Activated CD4-positive, alpha-beta T cell treated with anti-CD3 and anti-CD28 coated beads for 36 hours (primary cell): ENCODE measurements at places on chromosomes 3 and 15. TPM values are rescaled to one million over a fixed set of nuclear protein-coding genes. Genes with fewer than 3 reads are reported as not detected.

The SEMA3G gene
- not detected for total RNA-seq

The AADACL2 gene
- not detected for total RNA-seq

The SACM1L gene
- 51.8 TPM for total RNA-seq

The CHDH gene
- 0.55 TPM for total RNA-seq

The GOLGA6L4 gene
- total RNA-seq: 1.0 TPM

The GOLGA6L7 gene
- not detected for total RNA-seq
